ENCODE measurements at places on chromosomes 3 and 15. TPM values are rescaled to one million over a fixed set of nuclear protein-coding genes. Genes with fewer than 3 reads are reported as not detected.

SCG5 gene
- 1.6 TPM for total RNA-seq

FAM43A gene
- total RNA-seq, result 3.9 TPM

DNA sequence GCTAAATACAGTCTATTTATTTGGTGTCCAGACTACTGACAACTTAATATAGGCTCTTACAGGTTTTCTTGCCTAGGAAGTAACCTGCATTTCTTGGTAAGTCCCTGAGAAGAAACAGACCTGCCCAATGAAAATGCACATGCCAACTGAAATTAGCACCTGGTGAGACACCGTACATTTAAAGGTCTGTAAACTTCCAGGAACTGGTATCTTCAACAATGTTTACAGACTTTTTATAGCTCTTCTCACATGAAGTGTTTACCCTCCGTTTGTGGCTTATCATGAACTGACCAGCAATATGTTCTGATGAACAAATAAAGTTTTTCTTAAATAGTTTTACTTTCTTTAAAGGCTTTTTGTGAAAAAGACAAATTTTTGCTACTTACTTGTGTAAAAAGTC, 93.3 kb downstream of the PCCB start:
- no peak for DNase-seq
- H3K4me3 ChIP-seq, result no peak overlapping the region
- no peaks in the 10 kb centered on the region for H3K27me3 ChIP-seq
- H3K36me3 ChIP-seq, result peaks cover 16% of the 10 kb centered on the region

GRCh38 chr15:55564347-55565145, 23.6 kb downstream of the PYGO1 start:
- H3K36me3 ChIP-seq, result no peaks in the 10 kb centered on the region
- no peaks in the 10 kb centered on the region for H3K4me1 ChIP-seq
- H3K27ac ChIP-seq, result no peak overlapping the region
- no peak overlapping the region for H3K4me3 ChIP-seq
- H3K27me3 ChIP-seq, result peaks cover 17% of the 10 kb centered on the region

DNA sequence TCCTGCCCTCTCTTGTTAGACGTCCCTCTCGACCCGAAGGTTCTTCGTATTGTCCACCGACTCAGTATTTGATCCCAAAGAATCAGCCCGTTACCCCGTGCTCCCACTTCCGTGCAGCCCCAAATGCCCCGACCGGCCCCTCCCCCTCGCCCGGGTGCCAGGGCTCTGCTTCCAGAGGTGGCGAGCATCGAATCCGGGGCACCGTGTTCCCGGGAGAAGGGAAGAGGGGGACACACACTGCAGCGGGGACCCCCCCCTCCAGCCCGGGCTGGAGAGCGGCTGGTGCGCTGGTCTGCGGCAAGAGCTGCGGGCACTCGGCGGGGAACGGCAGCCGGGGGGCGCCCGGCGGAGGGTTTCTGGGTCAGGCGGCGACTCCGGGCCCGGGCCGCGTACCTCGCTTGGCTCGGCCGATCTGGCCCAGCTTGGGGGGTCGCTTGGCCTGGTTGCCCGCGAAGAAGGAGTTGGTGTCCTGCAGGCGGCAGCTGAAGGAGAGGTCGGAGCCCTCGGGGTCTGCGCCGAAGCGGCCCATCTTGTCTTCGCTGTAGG, 556 bp downstream of the CAMK2N2 start:
- H3K4me3 ChIP-seq, result peak overlapping the region; percentile 57
- H3K4me1 ChIP-seq, result peaks cover 18% of the 10 kb centered on the region
- no peak overlapping the region for H3K27ac ChIP-seq
- DNase-seq, result peak; percentile 13
- peaks cover 9% of the 10 kb centered on the region for H3K36me3 ChIP-seq

GRCh38 chr3:116374901-116375300, 70.4 kb downstream of the LSAMP start:
- H3K27me3 ChIP-seq, result no peaks in the 10 kb centered on the region
- no peak overlapping the region for H3K4me3 ChIP-seq
- no peaks in the 10 kb centered on the region for H3K4me1 ChIP-seq
- H3K27ac ChIP-seq, result no peak overlapping the region
- DNase-seq, result no peak

- peaks cover 6% of the 10 kb centered on the region for H3K4me1 ChIP-seq
- H3K4me3 ChIP-seq, result no peak overlapping the region
- H3K27me3 ChIP-seq, result no peaks in the 10 kb centered on the region
- no peak for DNase-seq
- no peak overlapping the region for H3K27ac ChIP-seq
- peaks cover 34% of the 10 kb centered on the region for H3K36me3 ChIP-seq
These were observed 15.2 kb upstream of the CLEC3B start for GRCh38 chr3:45010811-45011333.
